ENCODE measurements at places on chromosomes 7 and 10. TPM values are rescaled to one million over a fixed set of nuclear protein-coding genes. Genes with fewer than 3 reads are reported as not detected.
A peak's percentile ranks its signal among the peaks of the same experiment; 100 is the strongest.

Gene NME8
- 0.09 TPM for total RNA-seq

DNA sequence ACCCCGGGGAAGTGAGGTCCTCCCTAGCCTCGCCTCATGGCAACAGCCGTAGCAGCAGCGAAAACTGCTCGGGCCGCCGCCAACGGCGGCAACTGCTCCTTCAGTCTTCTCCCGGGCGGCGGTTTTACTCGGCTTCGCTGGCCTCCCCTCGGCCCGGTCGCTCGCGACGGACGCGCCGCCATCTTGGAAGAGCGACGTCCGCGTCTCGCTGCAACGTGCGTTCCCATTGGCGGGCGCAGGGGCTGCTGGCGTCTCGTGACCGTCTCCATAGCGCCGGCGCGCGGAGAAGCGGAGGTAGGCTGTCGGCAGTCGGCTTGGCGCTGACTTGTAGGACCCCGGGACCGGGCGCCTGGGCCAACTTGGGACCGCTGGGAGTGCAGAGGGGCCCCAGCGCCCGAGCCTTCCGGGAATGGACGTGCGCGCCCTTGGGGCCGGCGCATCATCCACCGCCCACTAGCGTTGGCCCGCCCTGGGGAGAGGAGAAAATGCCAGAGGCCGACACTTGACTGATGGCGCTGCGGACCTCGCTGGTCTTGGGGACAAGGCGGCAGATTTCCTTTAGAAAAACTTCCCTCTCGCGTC is at the start of gene SNX13:
Gene SNX13, minus strand, starts transcription at position 193 of the 582 bp plus-strand sequence. CDS start 199 bp downstream, outside the sequence.
- DNase-seq: peak; percentile 90
- no peaks in the 10 kb centered on the region for H3K36me3 ChIP-seq
- peak within 1 kb of the TSS; percentile 95 for H3K27ac ChIP-seq
- no peaks in the 10 kb centered on the region for H3K4me1 ChIP-seq
- peak within 1 kb of the TSS; percentile 91 for H3K4me3 ChIP-seq
- H3K27me3 ChIP-seq: no peaks in the 10 kb centered on the region

DNA sequence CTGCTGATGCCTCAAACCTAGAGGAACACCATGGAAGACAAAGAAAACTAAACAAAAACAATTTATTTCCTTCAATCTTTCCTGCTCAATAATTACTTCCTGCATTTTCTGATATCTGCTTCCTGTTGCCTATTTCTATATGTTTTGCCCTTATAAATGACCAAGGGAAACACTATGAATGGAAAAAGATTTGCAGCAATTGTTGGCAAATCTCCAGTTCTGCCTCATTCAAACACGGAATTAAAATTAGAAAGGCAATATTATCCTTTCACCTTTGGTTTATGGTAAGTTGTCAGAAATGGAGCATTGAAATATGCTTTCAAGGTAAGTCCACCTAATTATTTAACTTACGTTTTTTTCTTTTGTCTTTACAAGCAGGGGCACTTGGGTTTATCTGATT is 552.2 kb upstream of the ANKRD30A start:
- no peak for DNase-seq
- no peak overlapping the region for H3K4me3 ChIP-seq
- H3K27ac ChIP-seq: no peak overlapping the region
- H3K36me3 ChIP-seq: no peaks in the 10 kb centered on the region

- no peak for DNase-seq
- no peaks in the 10 kb centered on the region for H3K27me3 ChIP-seq
- H3K36me3 ChIP-seq: no peaks in the 10 kb centered on the region
- no peaks in the 10 kb centered on the region for H3K4me1 ChIP-seq
- H3K27ac ChIP-seq: no peak overlapping the region
- no peak overlapping the region for H3K4me3 ChIP-seq
These were observed 105.0 kb downstream of the PKD1L1 start for GRCh38 chr7:47843291-47843690.

DNA sequence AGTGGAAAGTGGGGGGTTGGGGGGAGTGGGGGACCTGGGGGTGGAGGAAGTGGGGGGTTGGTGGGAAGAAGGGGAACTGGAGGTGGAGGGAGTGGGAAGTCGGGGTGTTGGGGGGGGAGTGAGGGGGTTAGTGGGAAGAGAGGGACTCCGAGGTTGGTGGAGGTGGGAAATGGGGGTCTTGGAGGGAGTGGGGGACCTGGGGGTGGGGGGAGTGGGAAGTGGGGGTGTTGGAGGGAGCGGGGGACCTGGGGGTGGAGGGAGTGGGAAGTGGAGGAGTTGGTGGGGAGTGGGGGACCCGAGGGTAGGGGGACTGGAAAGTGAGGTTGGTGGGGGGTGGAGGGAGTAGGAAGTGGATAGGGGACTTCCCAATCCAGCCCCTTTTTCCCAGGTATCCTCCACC is 906 bp upstream of the MMD2 start:
- no peaks in the 10 kb centered on the region for H3K36me3 ChIP-seq
- no peak overlapping the region for H3K27ac ChIP-seq
- DNase-seq: no peak
- peaks cover 3% of the 10 kb centered on the region for H3K4me1 ChIP-seq
- no peak overlapping the region for H3K4me3 ChIP-seq

GRCh38 chr7:44323381-44324203 is 1.8 kb downstream of the CAMK2B start:
- H3K4me1 ChIP-seq: peaks cover 20% of the 10 kb centered on the region
- no peaks in the 10 kb centered on the region for H3K36me3 ChIP-seq
- peak overlapping the region; percentile 83 for H3K27ac ChIP-seq
- H3K4me3 ChIP-seq: no peak overlapping the region
- DNase-seq: no peak
- no peaks in the 10 kb centered on the region for H3K27me3 ChIP-seq

- no peak overlapping the region for H3K27ac ChIP-seq
- DNase-seq: no peak
- H3K4me3 ChIP-seq: no peak overlapping the region
- H3K4me1 ChIP-seq: no peaks in the 10 kb centered on the region
- no peaks in the 10 kb centered on the region for H3K36me3 ChIP-seq
- no peaks in the 10 kb centered on the region for H3K27me3 ChIP-seq
These were observed 86.7 kb downstream of the SLIT1 start for GRCh38 chr10:97099089-97099488.

All from liver (tissue), 10 donors.